ENCODE measurements at places on chromosomes 7 and 10.

GRCh38 chr10:44325596-44326307 is 59.1 kb downstream of the CXCL12 start:
- no peak for DNase-seq

- DNase-seq, result no peak
These were observed 13.6 kb downstream of the LOXL4 start for GRCh38 chr10:98254234-98254974.

- no peak for DNase-seq
These were observed 434 bp upstream of the PLEKHA8 start for GRCh38 chr7:30027740-30028215.

GRCh38 chr10:42753507-42754154 is 29.0 kb upstream of the BMS1 start:
- no peak for DNase-seq

GRCh38 chr7:102216573-102217314 is 69.9 kb upstream of the SH2B2 start:
- no peak for DNase-seq

GRCh38 chr10:124589491-124590041 is 127.9 kb downstream of the LHPP start:
- no peak for DNase-seq

- no peak for DNase-seq
These were observed 162.9 kb downstream of the ZNF33B start for GRCh38 chr10:42475168-42476098.

DNA sequence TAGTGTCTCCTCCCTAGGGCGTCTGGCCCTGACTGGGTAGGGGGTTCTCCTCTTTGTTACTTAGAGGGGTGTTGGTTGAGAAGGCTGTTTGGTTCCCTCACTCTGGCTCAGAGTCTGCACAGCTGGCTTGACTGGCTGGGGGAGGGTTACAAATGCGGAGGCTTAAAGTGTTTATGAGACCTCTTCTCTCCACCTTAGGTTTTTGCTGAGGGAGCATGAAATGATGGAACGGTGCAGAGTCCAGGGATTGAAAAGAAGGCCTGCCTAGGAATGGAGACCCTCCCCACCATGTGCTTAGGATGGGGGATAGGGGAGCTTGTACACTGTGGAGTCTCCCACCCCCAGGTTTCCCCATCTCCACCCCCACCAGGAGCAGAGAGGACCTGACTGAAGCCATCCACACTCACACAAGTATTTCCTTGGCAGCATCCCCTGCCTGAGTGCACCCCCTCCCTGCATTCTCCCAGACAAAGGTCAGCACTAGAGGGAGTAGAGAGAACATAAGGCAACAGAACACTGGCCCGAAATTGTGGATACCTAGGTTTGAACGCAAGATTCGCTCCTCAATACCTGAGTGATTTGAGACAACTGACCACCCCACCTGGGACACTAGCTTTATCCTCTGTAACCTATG is 1.7 kb upstream of the LDB1 start:
- DNase-seq, result no peak

GRCh38 chr7:135480966-135481597 is 28.8 kb downstream of the CNOT4 start:
- DNase-seq, result no peak

DNA sequence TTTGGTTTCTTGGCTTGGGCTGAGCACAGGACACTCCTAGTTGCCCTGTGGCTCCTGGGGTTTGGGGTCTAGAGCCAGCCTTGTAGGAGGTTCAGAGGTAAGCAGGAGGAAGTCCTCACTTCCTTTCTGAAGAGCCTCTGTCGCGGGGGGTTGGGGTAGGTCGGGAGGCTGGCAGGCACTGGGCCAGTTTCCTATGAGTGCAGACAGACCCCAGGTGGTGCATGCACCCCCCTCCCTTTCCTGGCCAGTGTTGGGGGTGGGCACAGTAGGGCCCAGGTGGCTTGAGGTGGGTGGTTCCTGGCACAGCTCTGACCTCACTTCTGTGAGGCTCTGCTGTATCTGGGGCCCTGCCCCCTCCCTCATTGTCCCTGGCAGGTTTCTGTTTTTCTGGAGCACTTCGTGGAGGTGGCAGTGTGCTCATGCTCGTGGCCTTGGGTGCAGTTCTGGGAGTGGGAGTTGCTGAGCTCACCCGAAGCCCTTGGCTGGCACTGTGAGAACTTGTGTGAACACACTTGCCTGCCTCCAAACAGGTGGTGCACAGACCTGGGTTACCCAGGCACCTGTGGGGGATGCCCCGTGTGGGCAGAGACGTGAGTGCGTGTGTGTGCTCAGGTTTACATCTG is 1.8 kb downstream of the PALD1 start:
- DNase-seq, result no peak

GRCh38 chr10:4633186-4633585 is 192.8 kb upstream of the AKR1E2 start:
- no peak for DNase-seq

GRCh38 chr7:11831736-11832495 is at the start of gene THSD7A:
TSS of gene THSD7A (minus strand) at chr7:11832198. CDS start at chr7:11831946, 252 bp downstream.
- DNase-seq, result no peak

DNA sequence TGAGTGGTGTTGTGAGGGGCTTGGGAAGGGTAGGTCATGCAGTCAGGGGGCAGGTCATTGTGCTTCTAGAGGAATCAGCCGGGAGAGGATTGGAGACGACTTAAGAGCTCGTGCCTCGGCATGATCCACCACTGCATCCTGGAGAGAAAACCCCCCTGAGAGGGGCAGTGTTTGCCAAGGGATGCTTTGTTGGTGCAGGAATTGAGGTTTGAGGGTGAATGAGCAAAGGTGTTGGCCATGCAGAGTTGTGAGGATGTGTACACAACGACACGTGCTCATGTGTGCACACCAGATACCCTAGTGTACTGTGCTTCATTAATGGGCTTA is 85.6 kb upstream of the ANLN start:
- DNase-seq, result no peak

DNA sequence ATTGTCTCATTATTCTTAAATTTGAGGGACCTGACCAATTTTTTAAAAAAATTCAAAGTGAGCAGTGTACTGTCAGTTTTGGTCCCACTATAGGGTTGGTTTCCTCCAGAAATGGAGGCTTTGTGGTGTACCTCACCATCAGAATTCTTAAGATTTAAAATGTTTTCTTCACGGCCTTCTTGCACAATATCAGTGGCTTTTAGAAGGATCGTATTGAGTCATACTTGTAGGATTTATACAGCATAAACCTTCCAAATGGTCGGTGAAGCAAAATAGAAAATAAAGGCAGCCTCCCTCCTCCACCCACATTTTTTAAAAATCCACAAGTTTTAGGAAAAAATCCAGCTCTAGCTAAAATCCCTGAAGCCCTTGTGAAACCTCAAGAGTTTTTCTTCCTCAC is 126.4 kb downstream of the RNLS start:
- DNase-seq, result no peak

DNA sequence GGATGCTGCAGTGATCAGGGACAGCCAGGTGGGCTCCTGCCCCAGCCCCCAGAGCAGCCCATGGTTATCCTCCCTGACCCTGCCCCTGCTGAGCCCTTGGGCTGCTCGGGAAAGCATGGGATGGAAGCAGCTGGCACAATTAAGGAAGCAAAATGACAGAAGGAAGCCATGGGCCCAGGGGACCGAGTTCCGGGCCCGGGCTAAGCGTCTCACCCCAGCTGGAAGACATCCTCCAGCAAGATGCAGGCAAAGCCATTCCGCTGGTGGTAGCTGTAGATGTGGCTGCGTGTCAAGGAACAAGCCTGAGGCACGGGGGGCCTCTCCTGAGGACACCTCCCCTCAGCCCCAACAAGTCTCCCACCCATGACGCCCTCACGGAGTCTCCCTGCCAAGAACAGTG is 1.1 kb downstream of the ATG9B start:
- DNase-seq, result no peak

DNA sequence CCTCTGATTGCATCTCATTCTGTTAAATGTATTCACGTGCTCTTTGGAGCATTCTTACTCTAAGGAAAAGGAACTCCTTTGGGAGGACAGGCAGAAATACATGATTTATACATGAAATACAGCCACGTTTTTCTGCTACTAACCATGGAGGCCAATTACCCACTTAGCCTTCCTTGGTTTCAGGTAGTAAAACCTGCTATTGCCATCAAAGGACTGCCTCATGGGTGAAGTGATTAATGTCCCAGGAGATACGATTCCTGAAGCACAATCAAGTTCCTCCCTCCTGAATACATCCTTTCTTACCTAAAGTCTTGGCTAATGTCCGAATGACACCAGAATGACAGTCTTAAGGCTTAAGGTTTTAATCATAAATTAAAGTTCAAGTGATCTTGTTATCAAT is 58.5 kb upstream of the PIK3CG start:
- no peak for DNase-seq

GRCh38 chr10:124403548-124403947 is 15.2 kb downstream of the OAT start:
- DNase-seq, result no peak

DNA sequence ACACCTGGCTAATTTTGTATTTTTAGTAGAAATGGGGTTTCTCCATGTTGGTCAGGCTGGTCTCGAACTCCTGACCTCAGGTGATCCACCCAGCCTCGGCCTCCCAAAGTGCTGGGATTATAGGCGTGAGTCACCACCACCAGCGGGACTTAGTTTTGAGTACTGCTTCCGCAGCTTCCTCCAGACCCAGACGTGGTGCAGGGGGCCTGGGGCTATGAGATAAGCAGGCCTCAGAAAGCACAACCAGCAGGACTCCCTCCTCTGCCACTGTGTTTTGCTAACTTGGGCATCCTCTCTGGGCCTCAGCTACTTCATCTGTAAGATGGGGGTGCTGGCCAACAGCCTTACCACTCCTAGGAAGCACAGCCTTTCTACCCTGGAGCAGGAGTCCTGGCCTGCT is 37.8 kb downstream of the GOLGA7B start:
- no peak for DNase-seq

GRCh38 chr10:102629661-102630614 is 14.3 kb upstream of the TRIM8 start:
- no peak for DNase-seq

DNA sequence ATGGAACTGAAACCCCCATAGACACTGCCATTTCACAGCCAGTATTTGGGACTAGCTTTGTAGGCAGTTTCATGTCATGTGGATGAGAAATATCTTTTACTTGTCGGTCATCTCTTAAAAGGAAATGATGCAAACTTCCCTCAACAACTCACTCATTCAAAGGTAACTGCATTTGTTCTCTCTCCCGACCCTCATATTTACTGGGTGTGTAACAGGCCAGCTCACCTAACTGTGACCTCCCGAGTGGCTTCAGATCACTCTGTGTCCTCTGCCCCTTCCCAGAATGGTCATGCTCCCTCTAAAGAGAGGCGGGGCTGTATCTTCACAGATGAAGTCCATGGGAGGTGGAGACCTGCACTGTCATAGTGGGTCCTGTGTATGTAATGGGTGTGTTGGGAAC is 14.7 kb downstream of the LRRC18 start:
- DNase-seq, result no peak

DNA sequence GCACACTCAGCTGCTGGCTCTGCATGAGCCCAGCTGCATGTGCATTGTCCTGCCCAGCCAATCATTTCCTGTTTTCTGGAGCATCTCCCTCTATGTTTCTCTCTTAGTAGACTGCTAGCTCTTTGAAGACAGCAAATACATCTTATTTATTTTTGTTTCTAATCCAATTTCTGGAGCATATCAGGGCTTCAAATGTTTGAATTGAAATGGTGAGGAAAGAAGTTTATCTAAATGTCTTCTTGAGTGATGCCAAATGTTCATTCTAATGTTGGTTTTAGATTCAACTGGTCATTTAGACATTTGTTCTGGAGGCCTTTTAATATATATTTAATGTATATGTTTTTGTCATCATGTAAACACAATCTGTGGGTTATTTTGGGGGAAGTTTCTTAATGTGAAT is 141.9 kb downstream of the DNAJB9 start:
- no peak for DNase-seq

DNA sequence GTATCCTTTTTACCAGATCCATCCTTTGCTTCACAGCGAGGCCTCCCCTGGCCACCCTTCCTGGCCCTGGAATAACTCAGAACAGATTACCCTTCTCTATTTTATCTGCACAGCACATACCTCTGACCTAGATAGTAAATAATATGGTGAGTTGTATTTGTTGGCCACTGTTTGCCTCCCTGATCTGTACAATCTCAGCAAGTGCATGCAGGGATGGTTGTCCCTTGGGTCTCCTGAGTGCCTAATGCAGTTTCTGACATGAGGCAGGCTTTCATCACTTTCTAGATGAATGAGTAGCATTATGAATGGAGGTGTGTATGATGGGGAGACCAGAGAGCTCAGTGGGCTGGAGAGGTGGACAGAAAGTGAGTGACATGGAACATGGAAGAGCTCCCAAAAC is 525.1 kb upstream of the IGFBP3 start:
- DNase-seq, result no peak

GRCh38 chr7:27165089-27165995 is at the start of gene HOXA9:
TSS of gene HOXA9 (minus strand) at chr7:27165537. CDS start at chr7:27165457, 80 bp downstream.
- no peak for DNase-seq

- DNase-seq, result no peak
These were observed 51.3 kb downstream of the POLL start for GRCh38 chr10:101536800-101537199.

DNA sequence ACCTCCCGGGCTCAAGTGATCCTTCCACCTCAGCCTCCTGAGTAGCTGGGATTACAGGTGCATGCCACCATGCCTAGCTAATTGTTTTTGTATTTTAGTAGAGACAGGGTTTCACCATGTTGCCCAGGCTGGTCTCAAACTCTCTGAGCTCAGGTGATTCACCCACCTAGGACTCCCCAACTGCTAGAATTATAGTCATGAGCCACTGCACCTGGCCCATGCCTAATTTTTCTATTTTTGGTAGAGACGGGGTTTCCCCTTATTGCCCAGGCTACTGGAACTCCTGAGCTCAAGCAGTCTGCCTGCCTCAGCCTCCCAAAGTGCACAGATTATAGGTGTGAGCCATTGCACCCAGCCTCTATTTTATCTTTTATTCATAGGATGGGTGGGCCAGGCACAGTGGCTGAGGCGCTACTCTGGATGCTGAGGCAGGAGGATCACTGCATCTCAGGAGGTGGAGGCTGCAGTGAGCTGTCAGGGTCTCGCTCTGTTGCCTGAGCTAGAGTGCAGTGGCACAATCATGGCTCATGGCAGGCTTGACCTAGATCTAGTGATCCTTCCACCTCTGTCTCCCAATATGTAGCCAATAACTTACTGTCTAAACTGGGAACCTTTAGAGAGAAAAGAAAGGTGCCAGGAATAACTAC is 31.3 kb upstream of the STOX1 start:
- DNase-seq, result no peak

DNA sequence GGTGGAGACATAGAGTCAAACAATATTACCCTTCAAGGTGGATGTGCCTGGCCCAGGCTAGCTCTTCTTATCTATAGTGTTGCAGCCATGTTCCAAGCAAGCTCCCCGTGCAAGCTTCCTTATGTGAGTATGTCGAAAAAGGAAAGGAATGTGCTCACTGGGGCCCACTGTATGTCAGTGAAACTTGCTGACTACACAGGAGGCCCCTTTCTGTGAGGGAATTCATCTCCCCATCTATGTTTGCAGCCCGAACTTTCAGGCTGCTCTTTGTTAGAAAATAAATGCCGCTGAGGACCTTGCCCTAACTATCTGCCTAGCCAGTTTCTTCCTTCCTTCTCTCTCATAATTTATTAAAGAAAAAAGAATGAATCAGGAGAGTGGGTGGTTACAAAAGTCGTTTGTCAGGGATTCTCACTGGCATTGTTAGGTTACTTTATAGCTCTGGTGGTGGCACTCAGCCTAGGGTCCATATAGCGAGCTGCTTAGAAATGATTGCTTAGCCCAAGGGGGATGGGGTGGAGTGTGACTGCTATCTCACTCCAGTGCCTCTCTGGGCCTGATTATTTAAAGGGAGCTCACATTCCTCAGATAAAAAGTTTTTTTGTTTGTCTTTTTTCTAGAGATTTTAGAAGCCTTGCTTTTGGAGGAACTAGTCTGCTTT is 302.1 kb downstream of the ABCA13 start:
- no peak for DNase-seq

GRCh38 chr10:84258034-84258695 is 13.3 kb downstream of the RGR start:
- DNase-seq, result no peak
